ENCODE measurements at places on chromosomes 11 and 22.
A peak's percentile ranks its signal among the peaks of the same experiment; 100 is the strongest.

DNA sequence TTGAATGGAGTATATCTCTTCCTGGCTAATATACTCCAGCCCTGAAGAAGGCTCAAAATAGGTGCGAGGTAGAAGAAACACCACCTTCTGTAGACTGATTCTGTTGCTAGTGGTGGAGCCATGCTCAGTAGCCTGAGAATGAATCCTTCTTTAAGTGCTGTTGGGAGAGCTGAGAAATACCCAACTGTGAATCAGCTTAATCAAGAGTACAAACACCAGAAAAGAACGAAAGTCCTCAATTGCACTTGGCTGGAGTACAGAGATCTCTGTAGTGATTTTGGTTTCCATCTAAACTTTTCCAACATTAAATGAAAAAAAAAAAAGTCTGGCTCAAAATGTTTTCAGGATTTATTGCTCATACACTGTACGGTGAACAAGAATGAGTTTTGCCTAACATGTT, 619.1 kb downstream of the METTL15 start:
- peak; percentile 18 for DNase-seq

GRCh38 chr11:120974965-120975364, 48.9 kb upstream of the TBCEL start:
- DNase-seq: no peak

- DNase-seq: no peak
Measured at GRCh38 chr22:25012741-25013143, 60.2 kb downstream of the KIAA1671 start.

- no peak for DNase-seq
Measured at GRCh38 chr11:130473056-130473794, 24.8 kb downstream of the ADAMTS15 start.

DNA sequence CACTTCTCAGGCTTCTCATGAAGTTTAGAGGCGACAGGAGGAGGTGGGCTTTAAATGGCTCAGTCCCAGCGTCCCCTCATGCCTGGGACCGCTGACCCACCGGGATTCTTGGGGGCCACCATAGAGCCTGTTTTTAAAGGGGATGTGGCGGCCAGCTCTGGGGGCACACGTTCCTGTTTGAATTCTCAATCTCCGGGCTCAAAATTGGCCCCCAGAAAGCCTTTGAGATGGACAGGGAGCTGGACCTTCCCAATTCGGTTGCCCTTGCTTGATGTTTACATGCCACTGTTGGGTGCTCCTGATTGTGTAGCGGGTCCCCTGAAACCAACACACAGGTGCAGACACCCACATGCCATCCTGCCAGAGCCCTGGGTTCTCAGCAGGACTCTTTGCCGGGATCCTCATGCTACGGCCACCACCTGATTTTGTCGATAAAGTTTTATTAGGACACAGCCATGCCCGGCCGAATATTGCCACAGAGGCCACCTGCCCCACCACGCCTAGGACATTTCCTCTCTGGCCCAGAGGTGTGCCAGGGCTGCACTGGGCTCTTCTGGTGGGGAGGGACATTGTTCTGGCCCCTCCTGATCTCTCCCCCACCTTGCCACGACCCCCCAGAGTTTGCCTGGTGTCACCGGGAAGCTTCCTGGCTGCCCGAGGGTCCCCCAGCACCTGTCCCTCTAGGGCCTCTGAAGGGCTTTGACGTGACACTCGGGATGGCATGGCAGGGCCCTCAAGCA, 71.6 kb downstream of the KCNQ1 start:
- DNase-seq: no peak

DNA sequence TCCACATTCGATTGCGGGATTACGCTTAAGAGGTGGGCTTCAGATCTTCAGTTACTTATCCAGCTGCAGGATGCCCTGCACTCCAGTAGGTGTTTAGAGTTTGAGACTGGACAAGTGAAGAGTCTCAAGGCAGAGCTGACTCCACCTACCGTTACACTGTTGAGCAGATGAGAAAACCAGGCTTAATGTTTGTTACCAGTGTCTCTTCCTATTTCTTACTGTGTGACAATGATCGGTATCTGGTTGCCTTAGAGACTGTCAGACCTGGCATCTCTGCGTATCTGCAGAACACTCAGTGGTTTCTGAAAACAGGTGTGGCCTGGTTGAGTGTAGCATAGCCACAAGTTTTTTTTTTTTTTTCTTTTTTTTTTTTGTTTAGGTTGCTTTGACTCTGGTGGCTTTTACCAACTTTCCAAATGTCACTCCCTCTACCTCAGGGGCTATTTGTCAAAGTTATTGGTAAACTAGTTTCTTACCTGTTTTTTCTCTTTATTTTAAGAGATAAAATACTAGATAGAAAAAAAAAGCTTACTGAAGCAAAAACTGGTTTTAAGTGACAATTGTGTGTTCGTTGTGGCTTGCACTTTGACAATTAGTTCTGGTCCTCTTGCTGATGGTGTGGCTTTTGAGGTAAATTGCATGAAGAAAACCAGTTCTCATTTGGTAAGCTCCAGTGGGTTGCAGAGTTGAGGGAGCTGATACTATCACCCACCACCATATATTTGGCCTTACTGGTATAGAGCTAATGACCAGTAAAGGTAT, 284.8 kb downstream of the ETS1 start:
- no peak for DNase-seq

DNA sequence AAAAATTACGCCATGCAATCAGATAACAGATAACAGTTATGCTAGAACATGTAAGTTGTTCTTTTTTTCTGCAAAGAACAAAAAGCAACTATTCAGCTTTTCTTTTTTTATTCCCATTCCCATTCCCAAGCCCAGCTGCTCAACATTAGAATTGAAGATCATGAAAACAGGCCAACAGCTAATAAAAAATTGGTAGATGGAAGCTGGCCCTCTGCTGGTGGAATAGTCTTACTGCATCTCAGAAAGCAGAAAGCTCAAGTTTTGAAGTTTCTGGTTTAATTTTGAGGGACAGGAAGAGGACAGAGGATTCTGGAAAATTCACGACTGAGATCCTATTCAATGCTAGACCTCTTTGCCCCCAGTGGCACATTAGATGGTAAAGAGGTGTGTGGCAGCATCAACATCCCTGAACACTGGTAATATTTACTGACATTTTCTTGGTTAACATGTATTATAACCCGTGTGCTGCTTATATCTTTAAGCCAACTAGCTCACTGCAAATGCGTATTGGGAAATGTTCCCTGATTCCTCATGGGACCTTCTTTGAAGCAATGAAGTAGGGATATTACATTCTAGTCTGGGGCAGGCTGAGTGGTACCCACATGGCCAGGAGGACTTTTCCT, 591.2 kb downstream of the OPCML start:
- peak; percentile 43 for DNase-seq

- DNase-seq: peak; percentile 73
Measured at GRCh38 chr11:20093775-20094174, 66.5 kb downstream of the DBX1 start.

- DNase-seq: peak; percentile 67
Measured at GRCh38 chr11:132115454-132115853, 745.0 kb downstream of the NTM start.

- no peak for DNase-seq
Measured at GRCh38 chr22:26474682-26475081, 8.9 kb downstream of the HPS4 start.

GRCh38 chr11:78516281-78516680, 58.4 kb downstream of the NARS2 start:
- DNase-seq: no peak

DNA sequence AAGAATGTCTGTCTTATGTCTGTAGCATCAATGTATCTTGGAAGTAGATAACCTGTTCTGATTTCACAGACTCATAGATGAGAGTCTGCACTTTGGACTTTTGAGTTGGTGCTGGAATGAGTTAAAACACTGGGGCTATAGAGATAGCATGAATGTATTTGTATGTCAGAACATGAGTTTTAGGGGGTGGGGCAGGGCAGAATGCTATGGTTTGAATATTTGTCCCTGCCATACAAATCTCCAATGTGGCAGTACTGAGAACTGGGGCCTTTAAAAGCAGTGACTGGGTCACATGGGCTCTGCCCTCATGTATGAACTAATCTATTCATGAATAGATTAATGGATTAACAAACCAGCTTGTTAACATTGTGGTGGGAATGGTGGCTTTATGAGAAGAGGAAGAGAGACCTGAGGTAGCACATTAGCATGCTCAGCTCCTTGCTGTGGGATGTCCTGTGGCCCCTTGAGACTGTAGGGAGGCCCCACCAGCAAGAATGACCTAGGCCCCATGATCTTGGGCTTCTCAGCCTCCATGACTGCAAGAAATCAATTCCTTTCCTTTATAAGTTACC, 15.5 kb upstream of the OR52K1 start:
- DNase-seq: no peak

GRCh38 chr11:113475160-113475761, at the start of gene DRD2:
TSS of gene DRD2 (minus strand) at chr11:113475398. CDS start at chr11:113424651, 50,747 bp downstream.
- no peak for DNase-seq

DNA sequence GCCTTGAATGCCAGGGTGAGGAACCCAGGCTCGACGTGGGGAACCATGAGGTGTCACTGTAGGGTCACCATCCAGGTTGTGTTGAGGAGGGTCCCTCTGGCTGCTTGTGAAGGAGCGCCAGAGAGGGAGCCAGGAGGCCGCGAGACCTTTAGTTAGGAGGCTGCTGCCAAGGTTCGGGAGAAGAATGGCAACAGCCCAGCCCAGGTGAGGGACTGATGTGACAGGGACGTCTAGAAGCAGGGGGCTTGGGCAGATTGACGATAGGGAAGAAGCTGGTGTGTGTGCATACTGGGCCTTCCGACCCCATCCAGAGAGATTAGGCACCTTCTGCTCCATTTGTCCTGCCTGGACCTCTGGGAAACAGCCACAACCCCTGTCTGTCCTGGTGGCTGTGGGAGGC, 49.0 kb downstream of the MYO7A start:
- no peak for DNase-seq

DNA sequence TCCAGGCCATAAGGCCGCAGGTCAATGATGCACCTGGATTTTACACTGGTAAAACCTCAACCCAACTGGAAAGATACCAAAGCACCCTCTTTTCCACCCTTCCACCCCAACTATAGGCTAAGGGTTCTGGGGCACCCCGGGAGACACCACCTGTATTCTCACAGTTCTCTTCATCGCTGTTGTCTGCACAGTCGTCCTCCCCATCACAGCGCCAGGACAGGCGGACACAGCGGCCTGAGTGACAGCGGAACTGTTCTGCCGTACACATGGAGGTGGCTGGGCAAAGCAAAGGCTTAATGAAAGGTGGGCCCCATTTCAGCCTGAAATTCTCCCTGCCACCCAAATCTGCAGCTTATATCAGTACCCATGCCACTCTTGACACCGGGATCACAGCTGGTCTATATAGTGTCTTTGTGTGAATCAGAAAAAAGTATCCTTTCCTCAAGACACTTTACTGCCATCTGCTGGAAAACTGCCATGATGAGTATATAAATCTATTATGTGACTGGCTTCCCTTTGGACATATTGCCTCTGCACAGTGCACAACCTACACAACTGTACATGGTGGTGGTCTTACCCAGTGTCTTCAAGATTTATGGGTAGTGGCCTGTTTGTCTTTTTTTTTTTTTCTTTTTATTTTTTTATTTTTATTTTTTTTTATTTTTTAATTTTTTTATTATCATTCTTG, 21.5 kb downstream of the LRP4 start:
- DNase-seq: peak; percentile 37

GRCh38 chr11:86978247-86978646, 23.1 kb upstream of the FZD4 start:
- no peak for DNase-seq

DNA sequence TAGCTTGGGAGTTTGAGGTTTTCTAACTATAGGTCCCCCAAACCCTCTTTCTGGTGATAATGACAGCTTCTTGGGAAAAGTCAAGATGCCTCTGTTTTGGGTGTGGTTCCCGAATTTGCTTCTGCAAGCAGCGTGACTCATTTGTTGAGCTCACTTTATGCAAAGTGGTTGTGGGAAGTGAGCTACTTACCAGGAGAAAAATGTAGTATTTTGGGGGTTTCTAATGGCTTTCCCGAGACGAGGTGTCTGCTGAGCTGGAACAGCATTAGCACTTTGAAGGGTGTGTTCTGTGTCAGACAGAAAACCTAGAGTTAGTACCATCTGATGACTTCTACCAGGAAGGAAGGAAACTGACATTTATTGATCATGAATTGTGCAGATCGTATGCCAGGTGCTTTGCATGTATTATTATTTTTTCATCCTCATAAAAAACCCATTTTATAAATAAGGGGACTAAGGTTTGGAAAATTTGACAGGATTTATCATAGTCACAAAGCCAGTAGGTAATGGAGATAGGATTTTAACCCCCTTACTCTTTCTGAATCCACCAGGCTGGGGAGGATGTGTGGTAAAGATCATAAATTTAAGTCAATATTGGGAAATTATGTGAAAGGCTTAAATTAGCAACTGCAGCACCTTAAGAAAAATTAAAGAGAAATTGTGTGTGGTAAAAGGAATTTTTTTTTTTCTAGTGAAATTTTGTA, 108.8 kb upstream of the CD44 start:
- peak; percentile 84 for DNase-seq

DNA sequence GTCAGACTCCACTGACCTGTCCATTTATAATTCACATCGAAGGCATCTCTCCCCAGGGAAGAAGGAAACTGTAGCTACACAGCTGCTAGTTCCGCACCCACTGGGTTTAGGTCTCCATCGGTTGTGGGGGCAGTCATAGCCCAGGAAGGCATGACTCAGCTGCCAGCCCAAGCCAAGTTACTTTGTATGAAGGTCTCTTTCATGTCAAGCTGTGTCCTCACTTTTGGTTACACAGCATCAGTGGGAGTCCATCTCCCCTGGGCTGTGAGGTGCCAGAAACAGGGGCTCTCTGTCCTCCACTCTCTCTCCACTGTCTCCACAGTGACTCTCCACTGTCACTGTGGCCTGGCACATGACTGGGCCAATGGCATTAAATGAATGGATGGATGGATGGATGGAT, 585.2 kb downstream of the BRD1 start:
- DNase-seq: no peak

- DNase-seq: peak; percentile 44
Measured at GRCh38 chr11:11028017-11028692, 170.3 kb upstream of the ZBED5 start.

DNA sequence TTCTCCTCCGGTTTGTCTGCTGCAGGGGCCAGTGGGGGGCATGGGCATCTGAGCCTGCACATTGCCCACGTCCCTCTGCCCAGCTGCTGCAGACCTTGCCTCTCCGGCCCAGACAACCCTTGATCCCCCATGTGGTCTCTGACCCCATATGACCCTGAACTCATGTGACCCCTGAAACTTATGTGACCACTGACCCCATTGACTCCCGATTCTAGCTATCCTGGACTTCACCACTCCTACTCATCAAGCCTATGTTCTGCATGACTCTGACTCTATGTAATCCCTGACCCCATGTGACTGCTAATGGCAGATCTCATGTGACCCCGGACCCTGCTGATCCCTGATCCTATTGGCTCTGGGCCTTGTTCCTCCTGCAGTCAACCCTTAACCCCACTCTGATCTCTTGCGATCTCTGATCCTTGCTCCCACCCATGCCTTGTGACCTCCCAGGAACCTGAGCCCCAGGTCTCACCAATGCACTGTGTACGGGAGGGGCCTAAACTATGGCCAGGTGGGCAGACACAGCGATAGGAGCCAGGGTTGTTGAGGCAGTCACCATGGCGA, 5.7 kb downstream of the LTBP3 start:
- DNase-seq: no peak
